ENCODE measurements at places on chromosomes 12 and 14.
A peak's percentile ranks its signal among the peaks of the same experiment; 100 is the strongest.

GRCh38 chr12:51823875-51824565 is 24.5 kb downstream of the FIGNL2 start:
- DNase-seq, result peak; percentile 55

DNA sequence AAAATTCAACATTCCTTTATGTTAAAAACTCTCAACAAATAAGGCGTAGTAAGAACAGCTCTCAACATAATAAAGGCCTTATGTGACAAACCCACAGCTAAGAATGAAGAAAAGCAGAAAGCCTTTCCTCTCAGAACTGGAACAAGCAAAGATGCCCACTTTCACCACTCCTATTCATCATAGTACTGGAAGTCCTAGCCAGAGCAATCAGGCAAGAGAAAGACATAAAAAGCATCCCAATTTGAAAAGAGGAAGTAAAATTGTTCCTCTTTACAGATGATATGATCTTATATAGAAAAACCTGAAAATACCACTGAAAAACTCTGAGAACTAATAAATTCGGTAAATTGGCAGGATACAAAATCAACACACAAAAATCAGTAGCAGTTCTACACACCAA is 52.1 kb downstream of the STON2 start:
- no peak for DNase-seq

DNA sequence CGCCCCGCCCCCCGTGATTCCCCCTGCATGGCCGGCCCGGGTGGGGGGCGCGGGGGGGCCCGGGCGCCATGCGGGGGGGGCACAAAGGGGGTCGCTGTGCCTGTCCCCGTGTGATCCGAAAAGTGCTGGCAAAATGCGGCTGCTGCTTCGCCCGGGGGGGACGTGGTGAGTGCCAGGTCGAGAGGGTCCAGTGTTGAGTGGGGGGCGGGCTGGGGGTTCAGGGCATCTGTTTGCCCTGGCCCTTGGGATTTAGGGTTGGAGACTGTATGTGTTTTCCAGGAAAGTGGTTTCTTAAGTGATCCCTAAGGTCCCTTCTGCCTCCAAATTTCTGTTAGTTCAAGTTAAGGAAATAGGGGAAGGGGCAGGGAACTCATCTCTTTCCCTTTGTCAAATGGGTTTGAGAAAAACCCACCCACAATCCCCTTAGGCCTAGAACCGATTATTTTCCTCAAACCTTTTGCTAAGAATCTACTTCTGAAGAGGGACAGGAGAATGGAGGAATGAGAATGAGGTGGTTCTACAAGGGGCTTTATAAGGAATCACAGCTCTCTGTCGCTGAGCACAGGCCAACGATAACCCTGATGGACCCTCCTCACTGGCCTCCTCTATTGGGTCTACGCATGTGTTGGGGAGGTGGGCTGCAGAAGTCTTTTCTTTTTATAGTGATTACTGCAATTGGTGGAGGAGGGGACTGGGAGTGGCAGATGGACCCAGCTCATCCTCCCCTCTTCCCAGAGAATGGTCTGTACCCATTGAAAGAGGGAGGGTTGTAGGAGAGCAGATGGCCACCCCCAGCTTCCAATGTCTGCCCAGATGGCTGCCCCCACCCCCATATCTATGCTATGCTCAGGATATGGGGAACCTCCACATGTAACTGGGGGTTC is 834 bp downstream of the ARHGEF25 start:
- DNase-seq, result no peak

DNA sequence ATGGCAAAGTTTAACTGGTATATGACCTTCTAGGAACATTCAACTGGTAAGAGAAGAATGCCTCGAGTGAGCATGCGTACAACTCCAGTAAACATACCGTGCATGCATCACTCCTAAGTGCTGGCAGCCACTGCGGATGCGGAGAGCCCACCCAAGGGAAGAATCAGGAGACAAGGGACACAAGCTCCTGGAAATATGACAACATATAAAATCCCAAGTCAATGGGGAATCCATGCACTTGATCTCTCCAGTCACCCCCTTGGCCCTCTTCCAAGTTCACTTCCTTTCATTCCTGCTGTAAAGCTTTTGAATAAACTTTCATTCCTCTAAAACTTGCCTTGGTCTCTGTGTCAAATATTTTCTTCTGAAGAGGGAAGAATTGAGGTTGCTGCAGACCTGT is 168.7 kb upstream of the TMCC3 start:
- DNase-seq, result no peak

GRCh38 chr12:41552588-41552987 is 364.5 kb downstream of the PDZRN4 start:
- DNase-seq, result no peak

DNA sequence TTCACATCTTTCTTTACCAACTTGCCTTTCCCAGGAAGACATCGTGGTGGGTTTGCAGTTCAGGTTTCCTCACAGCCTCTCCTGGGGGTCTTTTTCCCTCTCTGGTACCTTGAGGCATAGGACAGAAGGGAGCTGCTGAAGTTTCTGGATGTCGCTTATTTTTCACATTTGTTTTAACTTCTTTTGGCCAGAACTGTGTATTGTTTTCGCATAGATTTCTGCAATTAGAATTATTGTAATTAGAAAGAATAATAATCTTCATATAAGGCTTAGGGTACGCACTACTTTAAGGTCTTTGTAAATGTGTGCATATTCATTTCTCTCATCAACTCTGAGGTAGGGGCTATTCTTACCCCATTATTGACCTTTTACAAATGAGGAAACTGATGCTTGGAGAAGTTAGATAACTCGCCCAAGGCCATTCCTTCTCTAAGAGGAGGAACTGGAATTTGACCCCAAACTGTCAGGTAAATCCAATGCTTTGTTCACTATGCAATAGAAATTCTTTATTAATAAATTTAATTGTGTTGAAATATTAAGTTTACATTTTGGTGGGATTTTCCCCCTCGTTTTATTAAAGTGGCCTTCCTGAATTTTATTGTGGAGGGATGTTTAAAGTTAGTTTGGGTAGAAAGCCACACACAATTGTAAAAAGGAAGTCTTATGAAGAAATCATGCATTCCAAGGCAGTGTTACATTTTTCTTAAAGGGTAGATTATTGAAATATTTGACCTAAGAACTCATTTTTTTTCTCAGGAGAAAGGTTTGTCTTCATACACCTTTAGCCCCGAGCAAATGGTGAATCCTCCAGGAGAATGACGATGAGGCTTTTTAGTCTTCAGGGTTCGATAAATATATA is 12.1 kb upstream of the SLC38A2 start:
- DNase-seq, result no peak
